Progenitor cell of endocrine pancreas (in vitro differentiated cells): ENCODE measurements at places on chromosomes 3 and 15. TPM values are rescaled to one million over a fixed set of nuclear protein-coding genes. Genes with fewer than 3 reads are reported as not detected.

DNA sequence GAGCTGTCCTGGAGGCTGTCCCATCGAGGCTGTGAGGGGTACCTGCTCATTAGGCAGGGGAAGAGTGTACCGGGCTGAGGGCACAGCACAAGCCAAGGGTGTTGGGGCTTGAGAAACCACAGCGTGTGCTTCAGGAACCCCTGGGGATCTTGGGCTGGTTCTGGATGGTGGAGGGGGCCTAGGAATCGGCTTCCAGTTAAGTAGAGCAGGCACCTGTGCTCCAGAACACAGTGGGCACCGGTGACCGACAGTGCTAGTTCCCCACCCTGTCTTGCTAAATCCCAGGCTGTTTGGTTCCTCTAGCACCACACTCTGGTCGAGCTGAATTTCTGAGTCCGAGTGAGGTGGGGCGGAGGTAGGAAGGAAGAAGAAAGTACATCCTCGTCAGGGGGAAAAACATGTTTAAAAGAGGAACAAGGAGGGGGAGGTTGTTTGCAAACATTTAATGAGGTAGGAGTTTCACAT is 29.1 kb downstream of the SLC6A6 start:
- H3K36me3 ChIP-seq = no peaks in the 10 kb centered on the region
- H3K27ac ChIP-seq = peak overlapping the region; percentile 73
- H3K27me3 ChIP-seq = no peaks in the 10 kb centered on the region
- H3K4me3 ChIP-seq = no peak overlapping the region
- H3K4me1 ChIP-seq = peaks cover 6% of the 10 kb centered on the region
- DNase-seq = no peak

- no peaks in the 10 kb centered on the region for H3K27me3 ChIP-seq
- H3K4me3 ChIP-seq = no peak overlapping the region
- H3K36me3 ChIP-seq = no peaks in the 10 kb centered on the region
These were observed 394.9 kb downstream of the LSAMP start for GRCh38 chr3:116050311-116050915.

C3orf33 gene
- 4.4 and 5.3 TPM in 2 replicates for total RNA-seq

TMEM266 gene
- 0.50 and 0.82 TPM in 2 replicates for total RNA-seq

ZNF620 gene
- 23.0 and 26.2 TPM in 2 replicates for total RNA-seq

DNA sequence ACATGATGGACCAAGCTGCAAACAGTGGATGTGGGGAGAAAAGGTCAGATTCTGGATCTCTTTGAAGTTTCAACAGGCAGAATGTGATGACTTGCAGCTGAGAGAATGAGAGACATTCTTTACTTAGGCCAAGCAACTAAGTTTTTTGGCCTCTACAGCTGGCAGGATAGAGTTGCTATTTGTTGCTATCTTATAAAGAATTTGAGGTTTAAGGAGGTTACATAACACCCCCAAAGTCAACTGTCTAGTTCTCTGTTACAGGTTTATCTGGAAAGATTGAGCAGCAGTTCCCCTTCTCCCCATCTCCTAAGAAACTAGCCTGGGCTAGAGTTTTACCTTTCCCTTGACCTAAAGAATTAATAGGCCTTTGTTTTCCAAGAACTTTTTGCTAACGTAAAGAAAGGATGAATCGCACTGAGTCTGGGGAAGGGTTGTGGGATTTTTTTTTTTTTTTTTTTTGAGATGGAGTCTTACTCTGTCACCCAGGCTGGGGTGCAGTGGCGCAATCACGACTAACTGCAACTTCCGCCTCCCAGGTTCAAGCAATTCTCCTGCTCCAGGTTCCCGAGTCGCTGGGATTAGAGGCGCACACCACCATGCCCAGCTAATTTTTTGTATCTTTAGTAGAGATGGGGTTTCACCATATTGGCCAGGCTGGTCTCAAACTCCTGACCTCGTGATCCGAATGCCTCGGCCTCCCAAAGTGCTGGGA is 26.6 kb upstream of the SLMAP start:
- H3K36me3 ChIP-seq = no peaks in the 10 kb centered on the region
- DNase-seq = no peak
- H3K4me1 ChIP-seq = no peaks in the 10 kb centered on the region
- H3K27ac ChIP-seq = no peak overlapping the region

GRCh38 chr15:68431792-68432401 is at the start of gene ITGA11:
Gene ITGA11, minus strand, starts transcription at chr15:68432163. Its CDS starts 97 bp downstream, at chr15:68432066.
- DNase-seq = peak; percentile 47
- no peak within 1 kb of the TSS for H3K27ac ChIP-seq
- H3K4me1 ChIP-seq = peaks cover 6% of the 10 kb centered on the region
- no peaks in the 10 kb centered on the region for H3K36me3 ChIP-seq
- H3K27me3 ChIP-seq = peaks cover 82% of the 10 kb centered on the region

DNA sequence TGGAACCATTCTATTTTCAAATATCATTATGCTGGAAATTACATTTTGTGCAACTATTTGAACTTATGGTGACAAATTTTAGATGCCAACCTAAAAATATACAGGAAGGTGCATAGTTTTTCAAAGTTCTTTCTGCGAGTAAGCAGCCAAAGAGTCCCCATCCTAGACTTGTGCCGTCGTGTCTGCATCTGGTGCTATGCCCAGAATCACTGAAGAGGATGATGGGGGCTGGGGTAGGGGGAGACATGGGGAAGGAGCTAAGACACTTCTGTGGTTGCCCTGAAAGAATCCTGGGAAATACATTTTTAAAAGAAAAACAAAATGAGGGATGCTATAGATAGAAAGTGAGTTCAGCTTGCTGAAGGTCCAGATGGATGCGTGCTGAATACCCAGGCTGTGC is 21.2 kb upstream of the FAM81A start:
- H3K4me1 ChIP-seq = no peaks in the 10 kb centered on the region
- H3K36me3 ChIP-seq = no peaks in the 10 kb centered on the region
- H3K27ac ChIP-seq = no peak overlapping the region
- DNase-seq = no peak
- no peak overlapping the region for H3K4me3 ChIP-seq

SCG3 gene
- 6.4 and 7.9 TPM in 2 replicates for total RNA-seq

GRCh38 chr3:20160230-20160629 is 25.8 kb downstream of the SGO1 start:
- no peak overlapping the region for H3K4me3 ChIP-seq
- peaks cover 5% of the 10 kb centered on the region for H3K36me3 ChIP-seq
- DNase-seq = no peak
- H3K27me3 ChIP-seq = no peaks in the 10 kb centered on the region
- H3K27ac ChIP-seq = no peak overlapping the region
- no peaks in the 10 kb centered on the region for H3K4me1 ChIP-seq

DNA sequence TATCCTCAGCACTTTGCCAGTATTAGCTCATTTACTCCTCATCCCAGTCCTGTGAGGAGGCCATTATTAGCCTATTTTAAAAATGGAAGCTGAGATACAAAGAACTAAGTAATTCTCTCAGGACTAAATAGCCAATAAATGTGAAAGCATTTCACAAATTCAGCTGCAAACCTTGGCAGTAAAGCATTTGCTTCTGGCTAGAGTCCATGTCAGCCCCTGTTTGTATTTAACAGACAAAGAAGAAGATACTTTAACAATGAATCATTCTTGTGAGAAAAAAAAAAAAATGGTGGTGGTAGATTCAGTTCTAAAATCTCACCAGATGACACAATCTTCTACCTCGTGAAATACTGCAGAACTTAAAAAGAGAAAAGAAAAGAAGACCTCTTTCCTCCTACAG is 85.0 kb upstream of the CNTN6 start:
- H3K4me1 ChIP-seq = no peaks in the 10 kb centered on the region
- H3K27ac ChIP-seq = no peak overlapping the region
- no peaks in the 10 kb centered on the region for H3K36me3 ChIP-seq
- no peak overlapping the region for H3K4me3 ChIP-seq
- no peaks in the 10 kb centered on the region for H3K27me3 ChIP-seq

SSR3 gene
- total RNA-seq = 129 and 135 TPM in 2 replicates

DNA sequence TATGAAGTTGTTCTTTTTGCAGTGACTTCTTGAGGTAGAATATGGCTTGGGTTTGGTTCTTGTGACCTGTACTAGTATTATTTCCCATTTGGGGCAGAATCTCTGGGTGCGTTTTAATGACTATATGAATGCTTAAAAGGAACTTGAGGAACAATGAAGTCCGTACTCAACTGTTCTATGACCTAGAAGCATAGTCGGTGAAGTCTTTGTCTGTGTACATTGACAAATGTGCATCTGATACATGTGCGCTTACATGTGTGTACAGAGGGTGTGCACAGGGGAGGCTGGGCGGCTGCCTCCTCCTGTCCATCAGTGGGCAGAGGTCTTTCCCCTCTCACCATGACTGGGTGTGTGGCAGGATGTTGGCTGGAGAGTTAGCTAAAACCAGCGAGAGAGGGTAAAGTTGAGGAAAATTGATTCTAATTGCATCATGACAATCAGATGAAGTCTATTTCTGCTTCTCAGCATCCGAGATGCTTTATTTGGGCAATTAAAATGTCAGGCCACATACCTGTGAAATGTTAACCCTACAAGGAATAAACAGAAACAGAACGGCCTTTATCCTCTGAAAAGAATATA is 1.0 kb upstream of the NR2F2 start:
- H3K4me1 ChIP-seq = peaks cover 33% of the 10 kb centered on the region
- peak overlapping the region; percentile 49 for H3K27ac ChIP-seq
- peaks cover 35% of the 10 kb centered on the region for H3K27me3 ChIP-seq
- peak overlapping the region; percentile 83 for H3K4me3 ChIP-seq
- H3K36me3 ChIP-seq = peaks cover 9% of the 10 kb centered on the region

- no peaks in the 10 kb centered on the region for H3K27me3 ChIP-seq
- peaks cover 5% of the 10 kb centered on the region for H3K4me1 ChIP-seq
- H3K36me3 ChIP-seq = no peaks in the 10 kb centered on the region
- H3K27ac ChIP-seq = no peak overlapping the region
- DNase-seq = no peak
These were observed 138.2 kb downstream of the UBE2E2 start for GRCh38 chr3:23341147-23341838.

- H3K4me1 ChIP-seq = no peaks in the 10 kb centered on the region
- H3K27me3 ChIP-seq = peaks cover 24% of the 10 kb centered on the region
These were observed 25.5 kb upstream of the ESYT3 start for GRCh38 chr3:138408751-138409570.

DNA sequence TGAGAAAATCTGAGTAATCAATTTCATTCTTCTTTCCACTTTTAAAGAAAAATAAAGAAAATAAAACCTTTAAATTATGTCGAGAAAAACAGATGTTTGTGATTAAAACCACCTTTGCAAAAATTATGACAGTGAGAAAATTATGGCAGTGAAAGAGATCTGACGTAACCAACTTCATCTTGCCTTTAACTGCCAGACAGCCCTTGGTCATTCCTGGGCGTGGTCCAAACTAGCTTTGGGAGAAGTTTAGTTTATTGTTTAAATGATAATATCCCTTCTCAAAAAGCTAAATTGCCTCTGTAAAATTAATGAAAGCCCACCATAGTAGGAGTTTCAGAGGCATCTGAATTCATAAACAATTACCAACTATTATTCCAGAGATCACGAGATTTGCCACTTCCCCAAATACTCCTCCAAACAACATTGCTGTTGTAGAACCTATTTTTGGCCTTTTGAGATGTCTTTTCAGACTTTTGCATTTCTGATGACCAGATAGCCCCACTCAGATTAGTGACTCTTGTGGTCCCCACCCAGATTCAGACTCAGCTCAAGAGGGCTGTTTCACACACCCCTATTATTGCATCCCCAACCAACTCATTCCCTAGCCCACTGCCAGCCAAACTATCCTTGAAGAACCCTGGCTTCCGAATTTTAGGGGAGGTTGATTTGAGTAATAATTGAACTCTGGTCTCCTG is 664.4 kb upstream of the CBLB start:
- H3K27me3 ChIP-seq = no peaks in the 10 kb centered on the region
- no peak for DNase-seq
- no peaks in the 10 kb centered on the region for H3K36me3 ChIP-seq
- H3K4me1 ChIP-seq = no peaks in the 10 kb centered on the region
- no peak overlapping the region for H3K4me3 ChIP-seq

DNA sequence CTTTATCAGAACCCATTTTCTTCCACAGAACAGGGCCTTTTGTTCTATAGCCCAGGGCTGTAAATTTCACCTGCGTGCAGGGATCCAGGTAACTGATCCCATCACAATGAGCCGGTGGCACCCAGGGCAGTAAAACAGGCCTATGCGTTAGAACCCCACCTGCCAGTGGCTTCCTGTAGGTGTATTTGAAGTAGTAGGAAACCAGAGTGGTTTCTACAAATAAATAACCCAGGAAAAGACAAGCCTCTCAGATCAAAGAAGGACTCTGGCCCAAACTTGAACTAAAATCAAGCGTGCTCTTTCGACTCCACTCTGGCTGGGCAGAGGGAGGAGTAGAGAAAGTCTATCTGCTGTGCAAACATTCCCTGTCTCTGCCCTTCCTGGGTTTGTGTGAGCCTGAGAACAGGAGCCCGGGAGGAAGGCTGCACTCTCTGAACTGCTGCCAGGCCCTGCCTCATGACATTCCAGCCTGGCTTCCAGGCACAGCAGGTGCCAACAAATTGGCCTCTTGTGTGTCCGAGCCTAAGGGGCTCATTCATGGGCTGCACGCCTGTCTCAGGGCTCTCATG is 77.7 kb downstream of the CEMIP start:
- DNase-seq = no peak
- peaks cover 9% of the 10 kb centered on the region for H3K4me1 ChIP-seq
- no peak overlapping the region for H3K27ac ChIP-seq
- peaks cover 25% of the 10 kb centered on the region for H3K27me3 ChIP-seq
- H3K36me3 ChIP-seq = no peaks in the 10 kb centered on the region

NBEAL2 gene
- total RNA-seq = 292 and 320 TPM in 2 replicates

SLC9A9 gene
- total RNA-seq = 0.17 and 0.78 TPM in 2 replicates

DNA sequence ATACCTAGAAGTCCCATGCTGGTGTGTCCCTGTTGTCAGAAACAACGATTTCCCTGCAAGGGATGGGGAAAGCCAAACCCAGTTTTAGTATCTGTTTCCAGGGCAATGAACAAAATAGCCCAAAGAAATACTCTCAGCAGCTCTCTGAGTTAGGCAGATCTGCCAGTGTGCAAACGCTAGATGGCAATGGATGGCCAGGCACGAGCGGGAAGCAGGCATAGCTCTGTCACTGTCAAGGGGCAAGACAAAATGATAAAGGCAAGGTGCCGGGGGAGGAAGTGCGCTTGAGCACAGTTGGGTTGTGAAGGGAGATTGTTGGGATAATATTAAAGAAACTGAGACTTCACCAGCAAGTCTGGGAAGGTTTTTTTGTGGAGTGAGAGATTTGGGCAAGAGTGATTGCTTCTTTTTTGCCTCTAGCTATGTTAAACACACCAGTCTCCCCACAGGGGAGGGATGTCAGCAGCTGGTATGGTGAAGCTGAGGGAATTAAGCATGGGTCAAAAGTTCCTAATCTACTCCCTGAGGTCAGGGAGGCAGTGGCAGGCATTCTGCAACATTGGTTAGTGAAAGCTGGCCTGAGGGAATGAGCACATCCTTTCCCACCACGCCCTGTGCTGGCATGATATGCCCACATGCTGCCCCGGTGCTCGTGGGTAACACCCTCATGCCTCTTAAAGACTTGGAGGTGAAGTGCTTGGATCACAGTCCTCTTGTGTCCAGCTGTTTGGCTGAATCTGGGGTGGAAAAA is 117.5 kb downstream of the PDCD6IP start:
- no peak overlapping the region for H3K4me3 ChIP-seq
- H3K4me1 ChIP-seq = no peaks in the 10 kb centered on the region
- no peak overlapping the region for H3K27ac ChIP-seq
- peaks cover 10% of the 10 kb centered on the region for H3K27me3 ChIP-seq

DNA sequence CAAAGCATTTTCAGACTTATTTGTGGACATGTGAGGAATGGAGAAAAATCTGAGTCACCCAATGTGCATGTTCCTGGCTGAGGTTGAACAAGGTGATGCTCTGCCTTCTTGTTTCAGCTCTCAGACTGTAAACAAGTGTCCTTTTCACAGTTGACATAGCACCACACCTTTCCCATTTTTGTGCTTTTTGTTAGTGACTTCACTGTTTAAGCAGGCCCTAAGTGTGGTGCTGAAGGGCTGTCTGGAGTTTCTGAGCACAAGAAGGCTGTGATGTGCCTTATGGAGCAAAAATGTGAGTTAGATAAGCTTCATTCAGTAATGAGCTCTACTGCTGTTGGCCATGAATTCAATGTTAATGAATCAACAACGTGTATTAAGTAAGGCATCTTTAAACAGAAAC is 20.4 kb downstream of the ABI3BP start:
- no peak overlapping the region for H3K4me3 ChIP-seq
- no peak overlapping the region for H3K27ac ChIP-seq
- H3K36me3 ChIP-seq = no peaks in the 10 kb centered on the region
- DNase-seq = no peak
- no peaks in the 10 kb centered on the region for H3K4me1 ChIP-seq
- no peaks in the 10 kb centered on the region for H3K27me3 ChIP-seq
